Right renal cortex interstitium (tissue), 3 donors: ENCODE measurements at places on chromosomes 6 and 20. TPM values are rescaled to one million over a fixed set of nuclear protein-coding genes. Genes with fewer than 3 reads are reported as not detected.

E2F1 gene
- polyA plus RNA-seq: 11.0 TPM

TCP11 gene
- 1.9 TPM for polyA plus RNA-seq

GSTA4 gene
- 107 TPM for polyA plus RNA-seq

ID1 gene
- polyA plus RNA-seq: 147 TPM

CRISP3 gene
- 0.10 TPM for polyA plus RNA-seq

SERPINB6 gene
- 92.8 TPM for polyA plus RNA-seq
